ENCODE measurements at places on chromosomes 6 and 20.
A peak's percentile ranks its signal among the peaks of the same experiment; 100 is the strongest.

DNA sequence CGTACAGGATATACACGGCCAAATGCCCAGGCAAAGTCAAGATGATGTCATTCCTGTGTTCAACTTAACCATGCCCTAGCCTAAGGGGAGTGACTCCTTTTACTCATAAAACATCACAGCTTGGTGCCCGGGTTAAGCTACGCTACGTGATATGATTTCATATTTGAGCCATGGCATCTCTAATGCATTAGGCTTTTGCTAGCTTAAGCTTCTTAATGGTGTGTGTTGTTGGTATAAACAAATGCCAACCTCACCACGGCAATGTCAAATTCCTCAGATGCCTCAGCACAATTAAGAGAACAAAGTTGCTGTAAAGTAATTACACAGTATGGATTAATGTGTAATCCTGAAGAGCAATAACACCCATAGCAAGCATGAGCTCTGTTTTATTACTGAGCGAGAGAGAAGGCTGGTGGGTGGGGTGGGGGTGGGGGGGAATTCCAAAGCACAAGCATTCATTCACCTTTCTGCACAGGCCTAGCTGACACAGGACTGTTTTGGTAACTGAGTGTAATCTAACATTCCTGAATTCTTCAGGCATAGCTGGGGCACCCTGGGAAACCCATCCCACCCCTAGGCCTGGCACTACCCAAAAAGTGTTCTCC lies 44.7 kb upstream of the CNKSR3 start:
- no peak for DNase-seq

DNA sequence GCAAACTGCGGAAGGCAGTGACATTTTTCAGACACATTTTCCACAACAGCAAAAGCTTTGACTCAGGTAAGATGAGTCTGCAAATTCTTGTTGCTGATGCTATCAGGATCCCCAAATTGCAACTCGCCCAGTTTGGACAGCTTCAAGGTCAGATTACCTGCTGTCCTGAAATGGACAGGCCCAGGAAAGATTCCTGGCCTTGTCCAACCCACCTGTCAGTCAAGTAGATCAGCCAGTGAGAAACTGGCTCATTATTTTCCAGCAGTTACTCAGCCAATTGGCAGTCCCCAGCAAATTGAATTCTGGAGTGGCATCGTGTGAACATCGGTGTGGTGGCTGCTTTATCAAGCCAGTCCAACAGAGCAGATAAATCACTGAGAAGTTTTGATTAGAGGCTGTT lies 84.5 kb upstream of the SNAP25 start:
- DNase-seq = no peak

GRCh38 chr6:4253604-4254231 lies 118.3 kb upstream of the ECI2 start:
- DNase-seq = peak; percentile 63

DNA sequence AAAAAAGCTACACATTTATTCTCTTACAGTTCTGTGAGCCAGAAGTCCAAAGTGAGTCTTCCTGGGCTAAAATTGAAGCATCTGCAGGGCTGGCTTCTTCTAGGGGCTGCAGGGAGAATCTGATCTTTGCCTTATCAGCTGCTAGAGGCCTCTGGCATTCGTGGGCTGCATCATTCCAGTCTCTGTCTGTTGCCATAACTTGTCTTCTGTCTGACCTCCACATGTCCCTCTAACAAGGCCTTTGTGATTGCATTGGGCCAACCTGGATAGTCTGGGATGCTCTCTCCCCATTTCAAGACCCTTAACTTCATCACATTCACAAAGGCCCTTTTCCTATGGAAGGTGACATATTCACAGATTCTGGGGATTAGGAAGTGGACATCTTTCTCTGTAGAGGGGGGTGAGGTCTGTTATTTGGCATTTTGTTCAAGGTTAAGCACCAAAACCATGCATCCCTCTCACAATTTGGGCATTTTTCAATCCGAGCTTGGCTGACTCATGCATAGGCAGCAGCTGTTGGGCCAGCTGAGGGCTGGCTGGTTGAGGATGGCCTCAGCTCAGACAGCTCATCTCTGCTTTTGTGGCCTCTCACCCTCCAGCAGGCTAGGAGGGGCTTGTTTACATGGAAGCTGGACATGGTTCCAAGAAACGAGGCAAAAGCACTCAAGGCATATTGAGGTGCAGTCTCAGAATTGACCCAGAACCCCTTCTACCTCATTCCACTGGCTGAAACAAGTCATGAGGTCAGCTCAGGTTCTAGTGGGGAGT lies 116.1 kb upstream of the NXT1 start:
- DNase-seq = no peak

- DNase-seq = no peak
Observed at GRCh38 chr6:106109029-106109428, 22.9 kb downstream of the PRDM1 start.

DNA sequence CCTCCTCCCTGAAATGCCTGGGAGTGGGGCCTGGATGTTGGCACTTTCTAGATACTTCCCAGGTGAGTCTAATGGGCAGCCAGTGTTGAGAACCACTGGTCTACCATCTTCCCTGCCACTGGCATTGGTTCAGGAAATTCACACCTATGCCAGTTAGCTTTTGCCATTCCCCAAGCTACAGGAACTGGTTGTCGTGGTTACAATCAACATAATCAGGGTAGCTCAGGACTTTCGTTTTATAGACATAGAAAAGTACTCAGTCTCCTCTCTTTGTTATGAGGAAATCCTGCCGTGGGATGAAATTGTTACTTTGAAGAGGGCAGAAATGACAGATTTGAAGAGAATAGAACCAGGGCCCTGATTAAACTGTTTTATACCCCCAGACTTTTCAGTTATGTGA lies 127.9 kb upstream of the FOXO3 start:
- DNase-seq = no peak

GRCh38 chr6:33861722-33862121 lies 57.9 kb upstream of the MLN start:
- no peak for DNase-seq

- DNase-seq = no peak
Observed at GRCh38 chr6:88890860-88891845, 72.3 kb downstream of the RNGTT start.

- DNase-seq = no peak
Observed at GRCh38 chr6:118725944-118726343, 74.6 kb upstream of the CEP85L start.

DNA sequence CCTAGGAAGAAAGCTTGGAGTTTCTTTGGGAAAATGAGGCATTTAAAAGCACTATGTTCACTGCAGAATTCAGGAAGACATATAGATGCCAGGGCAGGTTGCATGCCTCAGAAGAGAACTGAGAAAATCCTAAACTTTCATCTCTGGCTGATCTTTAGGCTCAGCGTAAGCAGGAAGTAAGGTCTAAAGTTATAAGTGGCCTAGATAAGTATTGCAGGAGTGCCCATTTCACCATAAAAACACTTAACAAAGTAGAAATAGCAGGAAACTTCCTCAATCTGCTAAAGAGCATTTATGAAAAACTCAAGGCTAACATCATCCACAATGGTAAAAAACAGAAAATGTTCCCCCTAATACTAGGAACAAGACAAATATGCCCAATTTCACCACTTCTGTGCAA lies 320.3 kb downstream of the BMP2 start:
- no peak for DNase-seq

- DNase-seq = no peak
Observed at GRCh38 chr6:40693768-40694167, 106.6 kb upstream of the LRFN2 start.

DNA sequence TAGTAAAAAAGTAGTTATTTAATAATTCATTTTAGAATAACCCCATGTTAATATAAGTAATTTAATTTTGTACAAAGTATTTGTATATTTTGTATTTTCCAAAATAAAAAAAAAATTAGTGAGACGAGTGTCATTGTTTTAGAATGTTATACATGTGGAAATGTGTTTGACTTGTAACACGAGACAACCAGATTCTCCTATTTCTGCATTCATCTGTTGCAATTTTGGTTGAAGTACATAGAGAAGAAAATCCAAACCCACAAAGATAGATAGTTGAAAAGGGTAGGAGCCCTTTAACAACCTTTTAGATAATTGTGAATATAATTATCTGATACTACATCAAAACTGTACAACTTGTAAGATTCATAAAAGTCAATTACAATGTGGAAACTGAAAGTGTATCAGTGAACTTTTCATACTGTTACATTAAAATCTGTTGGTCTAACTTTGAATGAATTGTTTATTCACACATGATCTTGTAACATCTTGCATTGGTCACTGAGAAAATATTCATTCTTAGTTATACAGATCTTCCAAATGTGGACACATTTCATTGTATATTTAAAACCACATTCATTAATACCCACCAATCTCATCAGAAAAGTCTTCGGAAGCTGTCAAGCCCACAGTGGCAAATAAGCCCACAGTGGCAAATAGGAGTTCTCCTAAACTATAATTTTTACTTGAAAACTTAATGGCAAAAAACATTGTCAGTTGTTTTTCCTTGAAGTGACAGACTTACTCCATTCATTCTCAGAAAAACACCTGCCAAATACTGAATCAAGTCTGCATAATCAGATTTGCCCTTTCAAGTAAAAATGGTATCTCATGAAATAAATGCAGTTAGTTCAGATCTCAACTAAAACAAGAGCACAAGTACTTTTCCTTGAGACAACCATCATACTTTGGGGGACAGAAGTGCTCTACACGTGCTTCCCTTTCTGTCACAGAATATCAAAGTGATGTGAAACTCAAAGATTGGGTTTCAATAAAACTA lies 52.8 kb downstream of the FKBP5 start:
- no peak for DNase-seq

DNA sequence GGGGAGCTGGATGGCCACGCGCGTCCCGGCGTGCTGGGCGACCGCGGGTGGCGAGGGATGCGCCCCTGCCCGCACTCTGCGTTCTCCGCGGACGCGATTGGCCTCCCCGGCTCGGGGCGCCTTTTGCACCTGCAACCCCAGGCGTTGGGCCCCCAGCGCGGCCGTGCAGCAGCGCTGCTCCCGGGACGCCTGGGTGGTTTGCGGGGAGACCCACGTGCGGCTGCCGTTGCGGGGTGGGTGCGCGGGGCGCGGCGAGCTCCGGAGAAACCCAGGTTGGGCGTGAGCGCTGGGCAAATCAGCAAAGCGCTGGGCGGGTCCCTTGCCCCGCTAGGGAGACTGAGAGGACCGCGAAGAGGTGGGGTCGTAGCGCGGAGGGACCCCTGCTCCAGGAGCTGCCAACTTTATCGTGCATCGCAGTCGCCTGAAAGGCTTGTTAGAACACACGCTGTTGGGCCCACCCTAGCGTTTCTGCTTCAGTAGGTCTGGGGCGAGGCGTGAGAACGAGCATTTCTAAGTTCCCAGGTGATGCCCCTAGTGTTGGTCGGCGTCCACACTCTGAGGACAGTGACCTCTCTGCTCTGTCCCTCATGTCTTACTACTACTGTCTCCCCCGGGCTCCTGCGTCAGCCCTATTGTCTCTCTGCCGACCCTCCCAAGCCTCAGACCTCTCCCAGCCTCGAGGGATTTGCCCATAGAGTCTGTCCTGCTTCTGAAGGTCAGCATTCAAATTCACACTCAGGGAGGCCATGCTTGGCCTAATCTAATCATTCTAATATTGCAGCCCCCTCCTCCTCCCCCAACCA lies 538 bp upstream of the ZFP64 start:
- DNase-seq = no peak

- no peak for DNase-seq
Observed at GRCh38 chr6:120493505-120493904, 840.8 kb downstream of the TBC1D32 start.

DNA sequence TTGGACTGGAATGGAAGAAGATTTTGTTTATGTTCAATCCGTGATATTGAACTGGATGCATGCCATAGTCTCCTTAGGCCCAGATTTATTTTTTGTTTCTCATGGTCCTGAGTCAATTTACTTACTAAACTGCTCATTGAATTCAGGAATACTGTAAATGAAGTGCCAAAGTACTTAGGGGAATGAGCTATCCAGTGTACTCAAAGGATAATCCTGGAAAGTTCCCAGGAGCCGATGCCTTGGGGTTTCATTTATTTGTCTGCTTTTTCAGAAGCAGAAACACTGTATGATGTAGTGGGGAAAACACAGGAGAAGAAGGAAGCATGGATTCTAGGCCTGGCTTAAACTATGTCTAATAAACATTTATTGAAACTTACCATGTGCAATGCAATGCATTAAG lies 56.1 kb upstream of the THEMIS start:
- DNase-seq = no peak

GRCh38 chr6:81023007-81023582 lies 729.4 kb downstream of the TENT5A start:
- no peak for DNase-seq

GRCh38 chr20:43375591-43375990 lies 82.1 kb upstream of the SRSF6 start:
- no peak for DNase-seq

DNA sequence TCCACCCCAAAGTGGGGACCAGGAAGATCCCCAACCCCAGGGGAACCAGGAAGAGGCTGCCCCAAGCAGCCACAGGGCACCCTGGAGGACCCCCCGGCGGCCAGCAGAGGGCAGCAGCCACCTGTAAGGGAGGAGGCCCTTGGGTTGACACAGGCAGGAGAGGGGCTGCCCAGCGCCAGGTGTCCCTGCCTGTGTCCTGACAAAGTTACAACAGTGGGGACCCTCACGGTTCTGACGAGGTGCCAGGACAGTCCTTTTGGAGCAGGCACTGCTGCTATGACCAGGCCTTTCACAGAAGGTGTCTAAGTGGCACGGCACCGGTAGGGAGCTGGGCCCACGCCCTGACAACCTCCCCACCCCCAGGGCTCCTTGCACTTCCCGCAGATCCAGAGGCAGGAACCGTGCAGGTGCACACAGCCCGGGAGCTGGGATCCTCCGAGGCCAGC lies 176.7 kb downstream of the BMP7 start:
- DNase-seq = no peak

DNA sequence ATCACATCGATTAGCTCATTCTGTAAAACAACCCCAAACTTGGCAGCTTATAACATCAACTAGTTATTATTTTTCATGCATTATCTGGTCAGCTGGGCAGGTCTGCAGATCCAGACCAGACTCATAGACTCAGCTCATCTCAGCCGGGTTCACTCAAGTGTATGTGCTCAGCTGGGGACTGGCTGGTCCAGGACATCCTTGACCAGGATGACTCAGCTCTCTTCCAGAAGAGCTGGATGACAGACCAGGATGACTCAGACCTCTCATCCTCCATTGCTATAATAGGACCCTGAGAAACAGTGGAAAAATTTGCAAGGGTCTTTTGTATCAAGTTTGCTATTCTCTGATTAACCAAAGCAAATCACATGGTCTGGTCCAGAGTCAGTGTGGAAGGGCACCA lies 312.5 kb upstream of the PLCB4 start:
- peak; percentile 57 for DNase-seq

GRCh38 chr20:48011025-48011424 lies 225.7 kb upstream of the SULF2 start:
- DNase-seq = no peak

DNA sequence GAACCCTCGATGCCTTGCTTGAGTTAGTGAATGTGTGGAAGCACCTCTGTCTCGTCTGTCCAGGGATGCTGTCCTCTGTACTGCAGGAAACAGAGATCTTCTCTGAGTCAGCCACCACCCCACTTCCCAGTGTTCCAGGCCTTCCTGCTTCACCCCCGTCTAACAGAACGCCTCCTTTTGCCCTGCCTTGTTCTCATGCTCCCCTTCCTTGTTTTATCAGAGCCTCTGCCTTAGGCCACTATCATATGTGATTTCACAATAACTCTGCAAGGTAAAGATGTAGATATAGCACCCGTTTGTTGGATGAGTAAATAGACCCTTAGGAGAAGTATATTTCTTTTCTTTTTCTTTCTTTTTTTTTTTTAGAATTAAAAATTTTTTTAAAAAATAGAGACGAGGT lies 106.7 kb upstream of the CLDN20 start:
- DNase-seq = no peak
